ENCODE measurements at places on chromosomes 1 and 21.

- no peak for DNase-seq
These were observed 10.4 kb downstream of the DNAJB4 start for GRCh38 chr1:78015148-78015547.

GRCh38 chr21:37817242-37817641 lies 99.0 kb downstream of the KCNJ6 start:
- no peak for DNase-seq

GRCh38 chr1:22518379-22518778 lies 44.9 kb upstream of the EPHA8 start:
- peak; percentile 8 for DNase-seq

DNA sequence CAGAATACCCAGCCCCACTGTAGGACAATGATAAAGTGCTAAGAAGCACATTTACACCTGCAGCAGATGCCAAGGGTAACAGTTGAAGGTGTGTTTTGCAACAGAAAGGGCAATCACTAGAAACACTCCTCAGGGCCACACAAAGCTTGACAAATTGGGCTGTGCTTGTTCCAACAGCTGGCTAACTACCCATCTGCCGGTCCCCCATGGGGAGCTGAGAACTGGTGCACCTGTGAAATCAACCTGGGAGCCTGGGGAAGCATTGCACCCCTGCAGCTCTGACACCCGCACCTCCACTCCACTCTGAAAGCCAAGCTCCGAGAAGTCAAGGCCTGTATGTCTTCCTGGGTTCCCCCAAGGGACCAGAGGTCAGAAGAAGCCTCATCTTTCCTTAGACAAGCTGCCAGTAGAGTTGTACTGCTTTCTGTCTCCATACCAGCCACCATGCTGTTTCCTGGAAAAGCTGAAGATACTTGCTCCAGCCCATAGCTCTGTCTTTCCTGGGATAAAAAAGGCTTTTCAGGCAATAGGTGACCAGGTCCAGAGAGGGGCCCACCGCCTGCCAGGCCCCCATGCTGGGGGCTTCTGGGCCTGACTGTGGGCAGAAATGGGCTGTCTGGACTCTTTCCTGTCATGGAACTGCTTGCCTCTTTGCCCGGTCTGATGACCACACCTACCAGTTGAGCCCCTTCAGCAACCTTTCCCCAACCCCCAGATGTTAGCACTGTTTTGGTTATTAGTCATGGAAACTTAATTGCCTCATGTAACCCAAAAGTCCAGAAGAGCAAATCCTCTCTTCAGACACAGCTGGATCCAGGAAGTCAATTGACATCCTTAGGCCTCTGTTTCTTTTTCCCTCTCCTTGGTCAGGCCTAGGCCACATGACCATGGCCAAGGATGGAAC lies 93.6 kb downstream of the KIF14 start:
- DNase-seq: peak; percentile 61

- DNase-seq: no peak
These were observed 3880.5 kb downstream of the SRGAP2C start for GRCh38 chr1:125065092-125065820.

GRCh38 chr1:10401281-10401680 lies 2.4 kb downstream of the PGD start:
- DNase-seq: no peak
